ENCODE measurements at places on chromosomes 4 and X. TPM values are rescaled to one million over a fixed set of nuclear protein-coding genes. Genes with fewer than 3 reads are reported as not detected.

DNA sequence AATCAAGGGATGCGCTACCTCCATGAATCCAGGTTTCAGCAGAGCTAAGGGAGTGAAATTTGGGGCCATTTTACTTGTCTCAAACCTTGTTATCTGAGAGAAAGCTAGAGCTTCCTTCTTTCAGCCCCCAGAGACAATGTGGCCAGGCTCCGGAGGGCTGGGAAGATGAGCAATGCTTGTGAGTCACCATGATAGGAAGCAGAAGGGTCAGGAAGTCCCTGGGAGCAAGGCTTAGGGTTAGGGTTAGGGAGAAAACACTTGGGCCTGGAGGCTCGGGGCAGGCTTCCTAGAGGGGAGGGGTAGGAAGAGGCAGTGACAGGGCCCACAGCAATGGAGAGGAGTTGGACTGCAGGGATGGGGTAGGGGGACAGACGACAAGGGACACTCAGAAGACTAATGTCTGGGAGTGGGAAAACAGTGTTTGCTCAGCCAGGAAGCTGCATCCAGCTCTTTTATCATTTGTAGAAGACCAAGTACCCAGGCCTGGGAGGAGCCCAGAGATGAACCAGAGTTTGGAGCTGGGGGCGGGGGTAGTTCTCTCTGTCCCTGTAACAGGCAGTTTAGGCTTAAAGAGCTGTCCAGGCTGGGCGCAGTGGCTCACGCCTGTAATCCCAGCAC lies 16.4 kb upstream of the PORCN start:
- peak; percentile 35 for DNase-seq

DNA sequence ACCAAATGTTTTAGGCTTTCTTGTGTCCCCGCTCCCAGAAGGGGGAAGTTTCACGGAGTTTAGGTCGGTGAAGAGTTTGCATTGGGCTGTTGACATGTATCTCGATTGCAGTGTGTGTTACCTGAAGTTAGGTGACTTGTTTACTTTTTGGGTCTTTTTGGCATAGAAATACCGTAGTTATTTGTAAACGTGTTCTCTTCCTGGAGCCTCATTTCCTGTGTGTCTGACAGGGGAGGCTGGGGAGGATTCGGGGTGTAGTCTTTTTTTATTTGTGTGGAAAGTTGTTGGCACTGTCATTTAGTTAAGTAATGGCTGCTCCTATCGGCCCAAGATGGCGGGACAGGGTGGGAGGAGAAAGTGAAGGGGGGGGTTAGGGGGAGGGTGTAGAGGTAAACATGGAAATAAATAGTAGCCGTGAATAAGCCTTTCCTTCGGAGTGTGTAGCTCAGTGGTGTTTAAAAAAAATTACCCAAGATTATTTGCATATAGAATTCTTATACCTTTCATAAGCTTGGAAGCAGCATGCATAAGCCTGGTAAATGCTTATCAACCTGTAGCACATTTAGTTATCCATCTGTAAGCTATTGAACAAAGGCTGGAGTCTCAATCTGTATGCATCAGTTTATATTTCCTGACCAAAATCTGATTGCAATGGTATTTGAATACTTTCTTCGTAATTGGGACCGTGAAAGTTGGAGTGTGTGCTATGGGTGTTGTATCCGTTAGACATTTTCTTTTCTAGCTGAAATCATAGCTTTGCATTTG lies 1.6 kb downstream of the KDM6A start:
- peak; percentile 49 for DNase-seq

GRCh38 chr4:154218051-154218450 lies 273.5 kb downstream of the DCHS2 start:
- no peak for DNase-seq

The SLC34A2 gene
- not detected for polyA plus RNA-seq

- DNase-seq = peak; percentile 54
Measured at GRCh38 chr4:125750828-125751466, 436.2 kb downstream of the FAT4 start.

GRCh38 chr4:12145768-12146167 lies 717.1 kb upstream of the HS3ST1 start:
- DNase-seq = no peak

DNA sequence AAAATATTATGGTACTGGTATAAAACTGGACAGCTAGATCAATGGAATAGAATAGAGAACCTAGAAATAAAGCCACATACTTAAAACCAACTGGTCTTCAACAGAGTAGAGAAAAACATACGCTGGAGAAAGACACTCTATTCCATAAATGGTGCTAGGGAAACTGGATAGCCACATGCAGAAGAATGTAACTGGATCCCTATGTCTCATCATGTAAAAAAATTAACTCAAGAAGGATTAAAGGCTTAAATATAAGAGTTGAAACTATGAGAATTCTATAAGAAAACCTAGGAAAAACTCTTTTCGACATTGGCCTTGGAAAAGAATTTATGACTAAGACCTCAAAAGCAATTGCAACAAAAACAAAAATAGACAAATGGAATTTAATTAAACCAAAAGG lies 114.6 kb downstream of the PCDH18 start:
- peak; percentile 69 for DNase-seq

GRCh38 chrX:29662759-29663503 lies 552.4 kb upstream of the MAGEB2 start:
- DNase-seq = peak; percentile 98

The LAS1L gene
- 29.2 TPM for polyA plus RNA-seq

All from IMR-90 (cell line).